ENCODE measurements at places on chromosomes 2 and 18.

GRCh38 chr2:25164561-25164960 lies 3.8 kb downstream of the POMC start:
- no peak for DNase-seq

- DNase-seq, result no peak
Observed at GRCh38 chr2:62381656-62382055, 124.3 kb downstream of the TMEM17 start.

GRCh38 chr2:47076126-47076506 lies 79.0 kb downstream of the STPG4 start:
- no peak for DNase-seq

DNA sequence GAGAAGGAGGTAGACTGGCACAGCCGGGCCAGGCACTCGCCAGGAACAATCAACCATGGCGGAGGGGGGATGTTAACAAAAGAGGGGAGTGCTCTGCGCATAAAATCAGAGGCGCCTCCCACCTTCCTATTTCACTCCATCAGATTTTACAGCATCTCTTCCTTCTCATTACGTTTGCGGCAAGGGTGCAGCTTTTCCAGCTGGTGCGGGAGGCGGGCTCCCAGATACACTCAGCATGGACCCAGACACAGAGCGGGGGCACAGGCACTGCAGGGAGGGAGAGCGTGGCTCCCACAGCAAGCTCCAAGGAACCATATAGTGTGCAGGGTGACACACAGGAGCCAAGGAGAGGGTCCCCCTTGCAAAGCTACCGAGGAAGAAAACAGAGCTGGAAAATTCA lies 176.3 kb downstream of the EIPR1 start:
- DNase-seq, result no peak

- DNase-seq, result no peak
Observed at GRCh38 chr2:170504810-170505145, 210.4 kb upstream of the SP5 start.
